ENCODE measurements at places on chromosomes 13 and 19. TPM values are rescaled to one million over a fixed set of nuclear protein-coding genes. Genes with fewer than 3 reads are reported as not detected.

Gene TEKTIP1
- not detected for total RNA-seq

Gene ATP4A
- total RNA-seq: not detected

Gene CACNG6
- total RNA-seq: 0.55 TPM

Gene CYP4F11
- total RNA-seq: 2.6 TPM

Gene LENG9
- total RNA-seq: 7.7 TPM

Gene KIR2DL4
- not detected for total RNA-seq

Gene S1PR4
- 0.10 TPM for total RNA-seq

Gene PABPC3
- total RNA-seq: 0.17 TPM

Gene TPTE2
- not detected for total RNA-seq

Gene IL4I1
- total RNA-seq: 25.7 TPM

Gene DHDH
- total RNA-seq: 1.7 TPM

Gene CKM
- not detected for total RNA-seq

Gene ELSPBP1
- total RNA-seq: not detected

Gene HNRNPA1L2
- total RNA-seq: 4.5 TPM

Gene PCDH17
- total RNA-seq: under 0.01 TPM

GRCh38 chr19:13823256-13823655 lies 28.0 kb downstream of the ZSWIM4 start:
- no peak for DNase-seq

GRCh38 chr13:100818711-100819110 lies 144.1 kb upstream of the TMTC4 start:
- peak; percentile 67 for DNase-seq

GRCh38 chr19:28634837-28635236 lies 578.1 kb downstream of the UQCRFS1 start:
- no peak for DNase-seq

DNA sequence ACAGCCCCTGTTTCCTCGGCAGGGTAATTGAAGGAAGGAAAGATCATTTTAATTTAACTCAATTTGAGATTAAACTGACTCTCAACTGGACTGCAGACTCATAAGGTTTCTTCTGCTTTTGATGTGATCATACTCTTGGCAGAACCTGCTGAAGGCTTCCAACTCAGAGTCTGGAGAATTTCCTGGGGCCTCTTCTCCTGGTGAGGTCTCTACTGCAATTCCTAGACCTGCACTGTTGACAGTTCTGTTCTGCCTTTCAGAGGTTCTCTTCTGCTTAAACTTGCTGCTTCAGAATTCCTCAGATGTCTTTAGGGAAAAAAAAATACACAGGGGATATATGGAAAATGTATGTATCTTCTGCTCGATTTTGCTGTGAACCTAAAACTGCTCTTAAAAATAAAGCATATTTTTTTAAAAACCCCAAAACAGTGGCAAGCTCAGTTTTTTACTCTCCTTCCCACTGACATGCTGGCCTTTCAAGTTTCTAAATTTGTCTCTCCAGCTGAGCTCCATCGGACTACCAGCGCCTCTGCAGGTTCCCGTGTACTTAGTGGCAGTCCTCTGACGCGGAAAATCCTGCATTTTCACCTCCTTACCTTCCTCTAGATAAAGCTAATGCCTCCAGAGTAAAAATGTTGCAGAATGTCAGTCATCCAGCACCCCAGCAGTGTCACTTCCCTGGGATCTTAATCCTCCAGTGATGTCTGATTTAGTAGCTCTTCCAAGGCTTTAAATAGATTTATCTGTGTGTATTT lies 733.5 kb upstream of the SGCG start:
- DNase-seq: no peak

DNA sequence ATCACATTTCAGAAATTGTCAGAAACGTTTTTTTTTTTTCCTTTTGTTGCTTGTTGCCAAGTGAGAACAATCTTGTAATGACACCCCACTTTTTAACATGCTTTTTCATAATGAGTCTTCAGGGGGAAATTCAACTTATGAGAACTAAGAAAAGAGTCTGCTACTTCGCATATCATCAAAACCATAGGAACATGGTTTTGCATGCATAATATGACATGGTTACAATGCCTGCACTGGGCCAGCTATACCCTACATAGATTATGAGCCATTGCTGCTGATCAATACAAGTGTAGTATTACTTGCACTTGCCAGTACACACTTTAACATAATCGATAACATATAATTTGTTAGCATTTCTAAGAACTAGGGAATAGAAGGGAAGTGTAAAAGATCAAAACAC lies 191.0 kb upstream of the NBEA start:
- no peak for DNase-seq

DNA sequence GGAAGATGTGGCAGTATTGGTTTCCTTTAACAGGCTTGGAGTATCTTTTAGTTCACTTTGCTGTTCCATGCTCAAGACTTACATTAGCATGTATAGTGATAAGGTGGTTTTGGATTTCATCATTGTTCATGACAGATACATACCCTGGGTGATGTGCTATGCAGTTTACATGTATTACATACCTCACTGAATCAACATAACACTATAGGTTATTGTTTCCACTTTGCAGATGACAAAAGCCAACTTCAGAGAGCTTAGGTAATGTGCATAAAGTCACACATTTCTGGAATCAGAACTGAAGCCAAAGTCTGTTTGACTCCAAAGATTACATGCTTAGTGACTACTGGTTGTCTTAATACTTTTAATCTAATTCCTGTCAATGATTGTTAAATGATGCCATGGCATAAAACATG lies 7.1 kb downstream of the COMMD6 start:
- no peak for DNase-seq

DNA sequence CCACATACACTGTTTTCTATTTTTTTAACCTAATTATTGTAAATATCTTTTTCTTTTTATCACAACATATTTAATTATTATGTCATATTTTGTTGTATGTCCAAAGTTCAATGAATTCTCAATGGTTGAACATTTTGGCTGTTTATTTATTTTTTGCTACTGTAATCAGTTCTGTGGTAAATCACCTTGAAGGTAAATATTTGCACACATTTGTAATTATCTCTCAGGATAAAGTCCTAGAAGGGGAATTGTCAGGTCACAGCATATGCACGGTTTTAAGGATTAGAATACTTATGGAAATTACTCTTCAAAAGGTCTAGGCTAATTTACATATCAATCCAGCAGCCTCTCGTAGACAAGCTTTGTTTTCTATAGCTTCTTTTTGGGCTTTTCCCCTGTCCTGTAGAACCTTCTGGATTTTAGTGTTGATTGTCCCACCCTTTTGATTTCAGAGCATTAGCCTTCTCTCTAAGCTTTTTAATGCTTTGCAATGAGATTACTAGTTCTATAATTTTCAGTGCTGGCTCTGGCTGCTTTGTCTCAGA lies 362.6 kb downstream of the KCNRG start:
- DNase-seq: no peak

- DNase-seq: peak; percentile 78
Observed at GRCh38 chr19:40721936-40722661, 5.2 kb downstream of the ITPKC start.

DNA sequence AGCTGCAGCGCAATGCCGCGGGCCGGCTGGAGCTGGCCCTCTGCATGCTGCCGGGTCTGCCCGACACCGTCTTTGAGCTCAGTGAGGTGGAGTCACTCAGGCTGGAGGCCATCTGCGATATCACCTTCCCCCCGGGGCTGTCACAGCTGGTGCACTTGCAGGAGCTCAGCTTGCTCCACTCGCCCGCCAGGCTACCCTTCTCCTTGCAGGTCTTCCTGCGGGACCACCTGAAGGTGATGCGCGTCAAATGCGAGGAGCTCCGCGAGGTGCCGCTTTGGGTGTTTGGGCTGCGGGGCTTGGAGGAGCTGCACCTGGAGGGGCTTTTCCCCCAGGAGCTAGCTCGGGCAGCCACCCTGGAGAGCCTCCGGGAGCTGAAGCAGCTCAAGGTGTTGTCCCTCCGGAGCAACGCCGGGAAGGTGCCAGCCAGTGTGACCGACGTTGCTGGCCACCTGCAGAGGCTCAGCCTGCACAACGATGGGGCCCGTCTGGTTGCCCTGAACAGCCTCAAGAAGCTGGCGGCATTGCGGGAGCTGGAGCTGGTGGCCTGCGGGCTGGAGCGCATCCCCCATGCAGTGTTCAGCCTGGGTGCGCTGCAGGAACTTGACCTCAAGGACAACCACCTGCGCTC lies 3.8 kb upstream of the MAP2K7 start:
- DNase-seq: no peak

- DNase-seq: peak; percentile 91
Observed at GRCh38 chr19:38952395-38953165, 21.8 kb downstream of the MRPS12 start.

GRCh38 chr13:110006304-110006703 lies 219.9 kb upstream of the IRS2 start:
- DNase-seq: peak; percentile 88

- DNase-seq: peak; percentile 8
Observed at GRCh38 chr13:28338006-28338574, 156.8 kb downstream of the FLT1 start.

DNA sequence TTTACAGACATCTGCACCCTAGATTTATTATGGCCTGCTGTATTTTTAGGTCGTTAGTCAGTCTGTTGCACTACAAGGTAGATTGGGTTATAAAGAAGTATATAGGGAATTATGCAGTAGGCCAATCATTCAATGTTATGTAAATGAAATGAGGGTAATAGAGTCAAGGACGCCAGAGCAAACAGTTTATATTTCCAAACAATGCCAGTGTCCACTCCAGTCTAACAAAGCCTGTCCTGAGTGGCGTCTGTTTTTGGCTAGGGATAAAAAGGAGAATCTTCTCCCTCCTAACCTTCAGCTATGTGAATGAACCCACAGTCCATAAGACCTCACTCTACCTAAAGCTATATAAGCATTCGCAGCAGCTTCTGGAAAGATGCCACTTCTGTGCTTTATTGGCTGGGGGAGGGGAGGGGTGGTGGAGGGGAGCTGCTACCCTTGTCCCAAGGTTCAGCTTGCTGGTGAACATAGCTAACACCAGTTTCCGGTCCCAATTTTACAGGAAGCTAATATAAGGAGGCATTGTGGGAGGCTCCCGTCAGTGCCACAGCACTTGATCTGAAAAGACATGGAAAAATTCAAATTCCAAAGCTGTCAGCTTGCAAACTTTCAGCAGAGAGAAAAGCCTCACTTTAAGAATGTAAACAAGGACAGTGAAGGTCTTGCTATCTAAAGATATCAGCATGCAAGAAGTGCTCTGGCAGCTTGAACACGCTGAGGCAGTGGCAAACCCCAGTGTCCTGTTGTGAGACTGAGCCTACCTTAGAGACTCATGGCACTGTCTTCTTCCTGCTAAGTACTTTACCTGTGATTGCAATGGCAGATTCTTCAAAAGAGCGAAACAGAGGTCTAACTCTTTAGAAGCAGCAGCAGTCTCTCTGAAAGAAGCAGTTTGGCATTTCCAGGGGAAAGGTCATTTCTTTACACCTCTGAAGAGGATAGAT lies 369.9 kb downstream of the PCDH9 start:
- no peak for DNase-seq

GRCh38 chr13:32016119-32016518 lies 15.5 kb upstream of the FRY start:
- DNase-seq: no peak

DNA sequence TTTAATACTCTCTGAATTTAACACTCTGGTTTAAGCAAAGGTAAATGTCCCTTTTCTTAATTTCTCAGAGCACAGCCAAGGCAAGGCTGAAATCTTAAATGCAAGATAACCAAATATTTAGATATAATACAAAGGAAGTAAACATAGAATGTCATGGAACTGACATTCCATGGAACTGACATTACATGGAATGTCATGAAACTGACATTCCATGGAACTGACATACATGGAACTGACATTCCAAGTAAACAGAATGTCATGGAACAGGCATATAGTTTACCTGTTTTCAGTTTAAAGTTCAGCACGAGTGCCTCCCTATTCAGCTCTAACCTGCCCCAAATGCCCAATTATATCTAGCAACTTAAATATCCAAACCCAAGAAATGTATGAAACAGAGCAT lies 21.8 kb downstream of the FGF14 start:
- no peak for DNase-seq

- no peak for DNase-seq
Observed at GRCh38 chr13:49376121-49376520, 67.7 kb downstream of the CAB39L start.

DNA sequence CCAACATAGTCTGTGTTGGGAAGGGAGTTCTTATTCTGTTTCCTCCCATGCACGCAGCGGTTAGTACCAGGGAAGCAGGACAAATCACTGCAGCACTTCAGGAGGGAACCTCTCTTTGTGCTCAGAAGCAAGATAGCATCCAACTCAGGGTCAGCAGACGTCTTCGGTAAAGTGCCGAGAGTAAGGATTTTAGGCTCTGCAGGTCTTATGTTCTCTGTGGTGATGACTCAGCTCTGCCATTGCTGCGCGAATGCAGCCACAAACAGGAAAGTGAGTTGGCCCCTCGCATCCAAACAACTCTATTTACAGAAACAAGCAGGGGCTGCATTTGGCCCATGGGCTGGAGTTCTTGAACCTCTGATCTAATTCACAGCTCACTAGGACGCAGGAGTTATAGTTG lies 122.1 kb upstream of the SPATA13 start:
- DNase-seq: peak; percentile 75

DNA sequence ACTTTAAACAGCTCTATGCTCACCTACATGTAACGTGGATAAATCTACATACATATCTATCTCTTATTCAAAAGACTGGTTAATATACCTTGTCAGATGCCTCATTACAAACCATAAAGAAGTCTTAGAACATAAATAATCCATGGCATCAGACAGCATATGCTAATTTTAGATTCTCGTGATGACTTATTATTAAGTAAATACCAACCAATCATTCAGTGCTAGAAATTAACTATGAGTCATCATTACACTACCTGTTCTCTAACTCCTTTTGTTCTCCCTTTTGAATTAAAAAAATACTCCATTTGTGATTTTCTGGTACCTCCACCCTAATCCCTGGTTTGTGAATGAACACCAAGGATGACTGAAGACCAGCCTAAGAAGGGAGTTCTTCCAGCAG lies 754.3 kb upstream of the ARGLU1 start:
- peak; percentile 38 for DNase-seq

DNA sequence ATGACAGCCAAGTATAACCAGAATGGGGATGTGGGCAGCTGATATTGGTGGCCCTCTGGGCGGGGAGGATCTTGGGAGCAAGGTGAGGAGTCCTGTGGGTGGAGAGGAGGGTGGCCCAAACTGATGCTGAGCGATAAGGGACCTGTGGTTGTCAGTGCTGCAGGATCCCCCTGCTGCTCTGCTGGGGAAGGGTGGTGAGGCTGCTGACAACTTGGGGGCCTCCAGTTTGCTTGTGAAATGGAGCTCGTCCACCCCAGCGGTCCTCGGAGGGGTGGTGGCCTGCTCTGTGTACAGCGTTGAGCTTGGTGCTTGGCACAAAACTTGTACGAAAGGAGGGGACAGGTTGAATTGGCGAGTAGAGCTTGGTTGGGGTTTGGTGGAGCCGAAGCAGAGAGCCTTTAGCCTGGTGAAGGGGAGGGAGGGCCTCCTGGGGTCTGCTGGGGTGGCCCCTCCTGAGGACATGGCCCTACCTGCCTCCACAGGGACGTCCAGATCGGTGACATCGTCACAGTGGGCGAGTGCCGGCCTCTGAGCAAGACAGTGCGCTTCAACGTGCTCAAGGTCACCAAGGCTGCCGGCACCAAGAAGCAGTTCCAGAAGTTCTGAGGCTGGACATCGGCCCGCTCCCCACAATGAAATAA lies 2.9 kb downstream of the RPS11 start:
- DNase-seq: no peak

Data from renal cortical epithelial cell (primary cell).